Panc1 (cell line): ENCODE measurements at places on chromosomes 5 and 9. TPM values are rescaled to one million over a fixed set of nuclear protein-coding genes. Genes with fewer than 3 reads are reported as not detected.

Gene PCDHB12
- 0.44 TPM for total RNA-seq

Gene EQTN
- not detected for total RNA-seq

Gene C9orf85
- 8.0 TPM for total RNA-seq

Gene HTR4
- total RNA-seq = not detected

Gene ESM1
- not detected for total RNA-seq

Gene EHMT1
- total RNA-seq = 63.9 TPM

Gene UGT3A2
- total RNA-seq = 0.10 TPM

Gene CERCAM
- total RNA-seq = 11.3 TPM

Gene MARCOL
- total RNA-seq = not detected

Gene PCDHGA2
- total RNA-seq = 0.05 TPM

Gene NUTM2G
- total RNA-seq = not detected

Gene DMGDH
- total RNA-seq = 0.54 TPM

Gene PAIP2
- total RNA-seq = 79.4 TPM

Gene RBM27
- total RNA-seq = 22.5 TPM

Gene SLC36A3
- total RNA-seq = not detected

Gene GPSM1
- total RNA-seq = 14.2 TPM

Gene PCDHB9
- 1.8 TPM for total RNA-seq

Gene SCGB3A1
- not detected for total RNA-seq

Gene TYRP1
- 0.23 TPM for total RNA-seq

Gene TMEM161B
- 16.3 TPM for total RNA-seq

Gene NEUROG1
- total RNA-seq = not detected

Gene LRRC19
- not detected for total RNA-seq

Gene GABRG2
- not detected for total RNA-seq

Gene DAB2
- 1.7 TPM for total RNA-seq

Gene IL9
- total RNA-seq = not detected

Gene ADAMTS6
- total RNA-seq = 0.64 TPM

Gene TMEFF1
- 2.2 TPM for total RNA-seq

Gene SPATA9
- total RNA-seq = 0.15 TPM

Gene ANKRD34B
- 0.10 TPM for total RNA-seq

Gene RGS7BP
- not detected for total RNA-seq

Gene NR5A1
- total RNA-seq = 2.5 TPM

Gene SLC45A2
- not detected for total RNA-seq
